Uterus (tissue), 4 donors: ENCODE measurements at places on chromosomes 2 and 18.

DNA sequence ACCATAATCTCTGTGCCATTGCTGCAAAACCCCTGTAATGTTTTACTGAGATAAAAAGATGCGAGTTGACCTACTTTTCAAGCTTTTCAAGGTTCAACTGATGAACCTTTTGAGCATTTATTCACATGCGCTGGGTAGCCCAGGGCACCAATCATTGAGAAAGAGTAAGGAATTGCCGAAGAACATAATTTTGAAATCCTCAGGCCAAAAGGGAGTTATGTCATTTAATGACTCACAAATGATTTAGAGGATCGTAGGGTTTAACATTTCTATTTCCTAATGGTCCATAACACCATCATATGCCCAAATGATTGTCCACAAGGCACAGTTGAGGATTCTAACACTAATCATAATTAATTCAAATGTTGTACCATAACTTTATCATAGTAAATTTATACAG lies 20.2 kb upstream of the DLX1 start:
- H3K27ac ChIP-seq = no peak overlapping the region
- no peak for DNase-seq
- no peak overlapping the region for H3K4me3 ChIP-seq

DNA sequence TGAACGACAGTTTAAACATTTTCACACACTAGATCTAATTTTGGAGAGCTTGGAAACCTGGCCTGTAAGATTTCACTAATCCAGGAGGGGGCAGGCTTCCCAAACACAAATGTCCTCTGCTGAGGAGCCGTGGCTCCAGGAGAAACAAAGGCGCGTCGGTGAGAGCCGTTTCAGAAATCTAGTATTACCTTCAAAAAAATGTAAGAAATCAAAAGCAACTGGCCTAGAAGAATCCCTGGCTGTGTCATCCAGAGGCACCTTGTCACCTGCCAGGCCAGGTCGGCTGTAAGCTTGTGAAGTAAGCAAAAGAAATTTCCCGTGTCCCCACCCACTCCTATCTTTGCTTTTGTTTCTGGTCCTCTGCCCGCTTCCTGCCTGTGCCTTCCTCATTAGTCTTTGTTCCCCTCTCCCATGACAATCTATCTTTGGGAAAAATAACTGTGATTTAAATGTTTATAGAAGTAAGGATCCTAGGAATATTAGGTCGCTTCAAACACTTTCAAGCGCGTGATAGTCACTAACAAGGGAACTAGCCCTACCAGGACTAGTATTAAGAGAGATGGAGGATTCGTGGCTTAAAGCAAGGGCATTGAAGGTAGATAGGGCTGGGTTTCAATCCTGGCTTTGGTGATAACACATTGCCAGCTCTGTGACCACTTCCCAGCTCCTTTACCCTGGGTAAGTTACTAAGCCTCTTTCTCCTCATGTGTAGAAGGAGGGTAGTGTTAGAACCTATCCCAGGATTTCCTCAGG lies 99.5 kb upstream of the STK39 start:
- peak overlapping the region; percentile 45 for H3K4me3 ChIP-seq
- H3K36me3 ChIP-seq = no peaks in the 10 kb centered on the region
- no peaks in the 10 kb centered on the region for H3K4me1 ChIP-seq
- H3K27ac ChIP-seq = peak overlapping the region; percentile 54

DNA sequence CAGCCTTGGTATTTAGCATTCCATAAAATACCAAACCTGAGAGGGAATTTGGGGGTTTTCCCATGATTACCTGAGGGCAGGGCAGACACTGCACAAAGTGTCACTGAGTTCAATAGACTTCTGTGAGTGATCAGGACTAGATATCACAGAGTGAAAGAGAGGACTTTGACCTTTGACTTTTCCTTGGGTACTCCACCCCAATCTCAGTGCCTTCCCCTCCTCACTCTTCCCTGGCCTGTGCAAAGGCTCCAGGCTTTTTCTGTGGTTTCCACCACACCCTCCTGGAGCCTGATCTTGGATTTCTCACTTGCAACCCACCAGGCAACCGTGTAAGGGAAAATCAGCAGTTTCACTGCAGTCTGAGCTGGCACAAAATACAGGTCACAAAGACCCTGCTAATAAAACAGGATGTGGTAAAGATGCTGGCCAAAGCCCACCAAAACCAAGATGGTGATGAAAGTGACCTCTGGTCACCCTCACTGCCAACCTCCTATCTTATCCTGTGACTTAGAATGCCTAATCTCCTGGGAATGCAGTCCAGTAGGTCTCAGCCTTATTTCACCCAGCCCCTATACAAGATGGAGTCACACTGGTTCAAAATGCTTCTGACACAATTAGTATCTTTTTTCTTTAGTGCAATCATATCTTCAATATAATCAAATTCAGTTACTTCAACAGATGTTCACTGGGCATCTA lies 64.0 kb downstream of the BOD1L2 start:
- H3K27me3 ChIP-seq = no peaks in the 10 kb centered on the region
- H3K36me3 ChIP-seq = no peaks in the 10 kb centered on the region
- DNase-seq = no peak
- H3K4me1 ChIP-seq = no peaks in the 10 kb centered on the region

DNA sequence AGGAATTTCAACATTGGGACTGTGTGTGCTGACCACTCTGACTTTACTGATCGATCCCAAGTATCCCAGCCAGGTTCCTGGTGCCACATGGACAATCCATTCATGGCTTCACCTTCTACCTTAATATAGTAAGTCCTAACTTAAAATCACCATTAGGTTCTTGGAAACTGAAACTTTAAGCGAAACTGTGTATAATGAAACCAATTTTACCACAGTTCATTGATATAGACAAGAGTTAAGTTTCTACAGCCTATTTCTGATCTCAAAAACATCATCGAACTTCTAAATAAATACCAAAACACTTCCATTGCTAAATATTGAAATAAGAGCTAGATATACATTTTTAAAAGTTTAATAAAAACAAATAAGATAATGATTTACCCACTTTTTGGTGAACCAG lies 4.4 kb upstream of the EXOC6B start:
- no peak for DNase-seq
- H3K36me3 ChIP-seq = no peaks in the 10 kb centered on the region
- no peaks in the 10 kb centered on the region for H3K4me1 ChIP-seq
- no peaks in the 10 kb centered on the region for H3K27me3 ChIP-seq
- no peak overlapping the region for H3K27ac ChIP-seq
- no peak overlapping the region for H3K4me3 ChIP-seq

DNA sequence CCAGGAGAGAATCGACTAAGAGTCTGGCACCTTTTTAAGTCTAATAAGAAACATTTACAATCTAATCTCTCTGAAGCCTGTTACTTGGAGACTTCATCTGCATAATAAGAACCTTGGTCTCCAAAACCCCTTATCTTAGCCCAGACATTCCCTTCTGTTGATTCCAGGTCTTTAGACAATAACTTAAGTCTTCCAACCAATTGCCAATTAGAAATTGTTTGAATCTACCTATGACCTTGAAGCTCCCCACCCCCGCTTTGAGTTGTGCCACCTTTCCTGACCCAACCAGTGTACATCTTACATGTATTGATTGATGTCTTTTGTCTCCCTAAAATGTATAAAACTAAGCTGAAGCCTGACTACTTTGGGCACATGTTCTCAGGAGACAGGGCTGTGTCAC lies 49.5 kb upstream of the DTNA start:
- peak overlapping the region; percentile 86 for H3K27ac ChIP-seq

- no peaks in the 10 kb centered on the region for H3K36me3 ChIP-seq
- no peak for DNase-seq
- H3K4me3 ChIP-seq = no peak overlapping the region
- H3K27ac ChIP-seq = no peak overlapping the region
- H3K4me1 ChIP-seq = no peaks in the 10 kb centered on the region
Measured at GRCh38 chr18:56934131-56934530, 212.8 kb upstream of the BOD1L2 start.

DNA sequence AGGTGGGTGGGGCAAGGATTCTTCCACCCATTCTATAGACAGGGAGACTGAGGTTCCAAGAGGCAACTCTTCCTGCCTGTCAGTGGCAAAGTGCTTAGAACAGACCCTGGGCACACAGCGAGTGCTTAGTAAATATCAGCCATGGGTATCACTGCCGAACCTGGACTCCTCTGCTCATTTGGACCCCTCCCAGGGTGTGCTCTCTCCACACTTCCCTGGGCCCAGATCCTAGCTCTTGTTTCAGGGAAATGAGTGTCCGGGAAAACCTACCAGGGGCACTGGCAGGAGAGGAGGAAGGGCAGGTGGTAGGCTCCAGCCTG lies 136.3 kb downstream of the CYP26B1 start:
- H3K4me3 ChIP-seq = no peak overlapping the region
- H3K4me1 ChIP-seq = no peaks in the 10 kb centered on the region
- H3K36me3 ChIP-seq = no peaks in the 10 kb centered on the region
- H3K27ac ChIP-seq = no peak overlapping the region
- no peaks in the 10 kb centered on the region for H3K27me3 ChIP-seq

- no peak overlapping the region for H3K27ac ChIP-seq
- H3K4me1 ChIP-seq = no peaks in the 10 kb centered on the region
- DNase-seq = no peak
- no peaks in the 10 kb centered on the region for H3K27me3 ChIP-seq
- H3K36me3 ChIP-seq = no peaks in the 10 kb centered on the region
Measured at GRCh38 chr2:231717281-231718171, 9.2 kb downstream of the PTMA start.

DNA sequence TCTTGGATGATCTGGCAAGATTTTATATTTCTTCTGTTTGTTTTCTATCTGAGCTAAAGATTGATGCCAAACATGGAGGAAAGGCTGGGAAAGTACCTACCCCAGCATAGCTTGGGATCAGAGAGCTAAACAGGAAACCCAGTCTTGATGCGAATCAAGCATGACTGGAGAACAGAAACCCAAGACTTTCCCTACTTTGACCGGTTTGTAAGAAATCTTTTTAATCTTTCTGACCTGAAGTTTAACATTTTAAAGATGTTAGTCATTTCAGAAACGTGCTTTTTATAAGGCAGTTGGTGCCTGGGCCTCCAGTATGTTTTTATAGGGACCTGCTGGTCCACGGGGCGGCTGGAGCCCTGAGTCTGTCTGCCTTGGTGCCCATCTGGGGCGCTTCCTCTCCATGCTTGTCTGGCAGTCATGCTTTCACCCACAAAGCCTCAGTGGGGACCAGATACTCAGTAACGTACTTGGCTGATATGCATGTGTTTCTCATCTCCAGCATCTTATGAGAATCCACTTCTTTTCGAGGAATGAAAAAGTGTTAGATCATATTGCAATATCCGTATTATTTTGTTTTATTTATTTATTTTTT lies 266.5 kb downstream of the PTGR3 start:
- H3K4me3 ChIP-seq = no peak overlapping the region
- no peaks in the 10 kb centered on the region for H3K27me3 ChIP-seq
- H3K27ac ChIP-seq = no peak overlapping the region

DNA sequence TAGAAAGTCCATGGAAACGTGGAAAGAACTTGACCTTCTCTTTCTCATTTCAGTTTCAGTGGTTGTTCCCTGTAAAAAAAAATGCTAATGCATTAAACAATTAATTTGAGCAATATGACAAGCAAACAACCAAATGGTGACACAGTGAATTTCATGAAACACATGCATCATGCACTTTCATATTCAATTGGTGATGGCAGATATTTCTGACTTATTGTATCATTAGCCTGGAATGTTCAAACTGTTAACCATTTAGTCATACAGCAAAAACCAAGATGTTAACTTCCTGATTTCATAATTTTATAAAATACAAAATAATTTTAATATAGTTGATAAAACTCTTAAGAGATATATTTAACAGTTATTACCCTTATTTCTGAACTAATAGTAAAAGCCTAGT lies 85.5 kb downstream of the SCN1A start:
- H3K4me3 ChIP-seq = no peak overlapping the region
- H3K36me3 ChIP-seq = no peaks in the 10 kb centered on the region
- H3K27me3 ChIP-seq = no peaks in the 10 kb centered on the region
- H3K27ac ChIP-seq = no peak overlapping the region

- no peaks in the 10 kb centered on the region for H3K36me3 ChIP-seq
- no peak for DNase-seq
- no peak overlapping the region for H3K27ac ChIP-seq
- H3K27me3 ChIP-seq = no peaks in the 10 kb centered on the region
Measured at GRCh38 chr2:227846831-227847230, 24.6 kb upstream of the DAW1 start.

GRCh38 chr2:134181219-134181618 lies 72.7 kb upstream of the MGAT5 start:
- no peaks in the 10 kb centered on the region for H3K4me1 ChIP-seq
- no peak for DNase-seq
- H3K4me3 ChIP-seq = no peak overlapping the region

GRCh38 chr2:44237221-44237620 lies 38.1 kb upstream of the SLC3A1 start:
- no peak for DNase-seq
- H3K27ac ChIP-seq = no peak overlapping the region
- no peak overlapping the region for H3K4me3 ChIP-seq
- no peaks in the 10 kb centered on the region for H3K4me1 ChIP-seq
- H3K27me3 ChIP-seq = no peaks in the 10 kb centered on the region

DNA sequence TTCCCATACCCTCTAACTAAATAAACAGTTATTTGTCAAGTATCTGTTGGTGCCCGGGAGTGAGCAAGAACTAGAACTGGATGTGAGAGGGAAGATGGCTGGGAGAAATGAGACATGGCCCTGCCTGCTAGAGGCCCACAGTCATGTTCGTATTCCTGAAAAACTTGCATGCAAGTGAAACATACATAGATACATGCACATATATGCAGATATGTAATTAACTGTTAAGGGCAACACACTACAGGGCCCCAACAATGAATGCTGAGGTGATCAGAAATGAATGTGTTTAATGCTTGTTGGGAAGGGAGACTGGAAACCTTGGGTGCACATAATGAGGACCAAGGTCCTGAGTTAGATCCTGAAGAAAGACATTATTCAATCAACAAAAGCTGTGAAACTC lies 49.8 kb downstream of the ADD2 start:
- no peak overlapping the region for H3K27ac ChIP-seq
- no peak for DNase-seq
- H3K4me3 ChIP-seq = no peak overlapping the region
- H3K36me3 ChIP-seq = no peaks in the 10 kb centered on the region

DNA sequence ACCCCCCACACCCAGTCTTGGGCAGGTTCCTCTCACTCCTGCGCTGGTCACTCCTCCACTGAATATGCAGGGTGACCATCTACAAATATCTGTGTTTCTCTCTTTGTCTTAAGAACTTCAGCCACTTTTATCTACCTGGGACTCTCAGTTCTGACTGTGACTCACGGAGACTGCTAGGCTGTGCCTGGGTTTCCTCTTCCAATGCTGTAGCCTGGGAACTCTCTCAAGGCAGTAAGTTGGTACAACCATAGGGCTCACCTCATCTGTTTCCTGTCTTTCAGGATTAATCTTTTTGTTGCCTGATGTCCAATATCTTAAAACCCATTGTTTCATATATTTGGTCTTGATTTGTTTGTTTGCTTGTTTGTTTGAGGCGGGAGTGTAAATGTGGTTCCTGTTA lies 47.2 kb upstream of the ZNF396 start:
- no peak overlapping the region for H3K4me3 ChIP-seq
- H3K4me1 ChIP-seq = no peaks in the 10 kb centered on the region
- DNase-seq = no peak
- H3K36me3 ChIP-seq = no peaks in the 10 kb centered on the region
- no peak overlapping the region for H3K27ac ChIP-seq

GRCh38 chr2:121670181-121670580 lies 20.9 kb upstream of the CLASP1 start:
- no peaks in the 10 kb centered on the region for H3K27me3 ChIP-seq
- no peak overlapping the region for H3K27ac ChIP-seq
- H3K4me1 ChIP-seq = no peaks in the 10 kb centered on the region
- DNase-seq = no peak
- no peaks in the 10 kb centered on the region for H3K36me3 ChIP-seq
- no peak overlapping the region for H3K4me3 ChIP-seq

- H3K27ac ChIP-seq = no peak overlapping the region
- H3K27me3 ChIP-seq = no peaks in the 10 kb centered on the region
- H3K36me3 ChIP-seq = no peaks in the 10 kb centered on the region
- H3K4me3 ChIP-seq = no peak overlapping the region
Measured at GRCh38 chr2:17057109-17058017, 391.7 kb upstream of the CYRIA start.
